Urothelium cell line (cell line): ENCODE measurements at places on chromosomes 6 and 20.

GRCh38 chr6:161694995-161695394 is 421.1 kb upstream of the AGPAT4 start:
- no peak for DNase-seq

DNA sequence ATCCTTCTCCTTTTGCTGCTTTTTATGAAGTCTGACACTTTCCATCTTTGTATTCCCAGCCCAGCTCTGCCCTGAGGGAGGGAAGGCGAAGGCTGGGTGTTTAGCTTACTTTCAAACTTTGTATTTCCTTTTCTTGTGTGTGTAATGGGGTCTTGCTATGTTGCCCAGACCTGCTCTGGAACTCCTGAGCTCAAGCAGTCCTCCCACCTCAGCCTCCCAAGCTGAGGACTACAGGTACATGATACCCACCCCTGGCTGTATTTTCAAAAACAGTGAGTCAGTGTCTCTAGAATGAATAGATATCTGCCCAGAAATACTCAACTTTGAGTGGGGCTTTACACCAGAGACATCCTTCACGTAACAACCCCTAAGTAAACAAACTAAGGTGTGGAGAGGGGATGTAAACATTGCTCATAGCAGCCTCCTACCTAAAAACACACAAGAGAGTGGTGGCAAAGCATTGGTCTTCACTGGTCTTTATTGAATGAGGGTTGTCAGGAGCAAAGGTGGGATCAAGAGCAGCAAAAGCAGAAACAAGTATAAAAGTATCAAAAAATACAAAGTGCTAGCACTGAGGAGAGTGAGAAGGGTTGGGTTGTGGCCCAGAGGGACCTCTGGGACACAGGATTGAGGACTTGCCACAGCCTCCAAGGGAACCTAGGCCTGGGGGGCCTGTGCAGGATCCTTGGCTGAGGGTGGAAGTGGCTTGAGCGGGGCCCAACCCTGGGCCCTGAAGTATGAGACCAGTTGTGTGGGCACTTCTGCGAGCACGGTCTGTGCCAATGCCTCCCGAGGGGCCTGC is 10.2 kb downstream of the SPAG4 start:
- DNase-seq: no peak

DNA sequence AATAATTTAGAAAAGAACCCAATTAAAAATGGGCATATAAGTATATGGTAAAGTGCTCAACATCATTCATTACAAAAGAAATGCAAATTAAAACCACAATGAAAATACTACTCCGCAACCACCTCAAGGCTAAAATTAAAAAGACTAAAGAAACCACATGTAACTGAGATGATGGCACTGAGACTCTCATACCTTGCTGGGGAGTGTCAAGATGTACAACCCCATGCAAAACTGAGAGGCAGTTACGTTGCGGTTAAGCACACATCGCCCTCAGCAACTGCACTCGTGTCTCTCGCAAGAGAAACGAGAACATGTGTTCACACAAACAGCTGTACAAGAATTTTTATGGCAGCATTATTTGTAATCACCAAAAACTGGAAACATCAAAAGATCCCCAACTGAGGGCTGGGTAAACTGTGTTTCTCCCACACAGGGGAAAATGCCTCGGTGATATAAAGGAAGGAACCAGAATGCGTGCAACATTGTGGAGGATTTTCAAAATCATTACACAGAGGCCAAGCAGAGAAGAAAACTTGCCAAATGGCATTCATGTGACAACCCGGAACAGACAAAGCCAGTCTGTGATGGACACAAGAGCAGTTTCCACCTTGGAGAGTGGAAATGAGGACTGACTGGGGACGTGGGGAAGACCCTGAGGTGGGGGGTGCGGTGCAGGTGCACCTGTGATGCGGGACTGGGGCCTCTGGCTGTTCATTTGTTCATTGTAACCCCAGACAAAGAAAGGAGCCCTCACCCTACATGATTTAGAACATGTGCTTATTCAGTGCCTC is 144.9 kb downstream of the WDR27 start:
- DNase-seq: no peak

GRCh38 chr6:53424300-53424699 is 75.5 kb upstream of the ELOVL5 start:
- no peak for DNase-seq

- no peak for DNase-seq
These were observed 73.9 kb downstream of the JPH2 start for GRCh38 chr20:44112889-44113617.
